ENCODE measurements at places on chromosomes 6 and 20.
A peak's percentile ranks its signal among the peaks of the same experiment; 100 is the strongest.

- DNase-seq = no peak
Observed at GRCh38 chr6:149259753-149260152, 57.8 kb upstream of the TAB2 start.

GRCh38 chr6:37251211-37251780, 6.3 kb upstream of the TBC1D22B start:
- DNase-seq = no peak

DNA sequence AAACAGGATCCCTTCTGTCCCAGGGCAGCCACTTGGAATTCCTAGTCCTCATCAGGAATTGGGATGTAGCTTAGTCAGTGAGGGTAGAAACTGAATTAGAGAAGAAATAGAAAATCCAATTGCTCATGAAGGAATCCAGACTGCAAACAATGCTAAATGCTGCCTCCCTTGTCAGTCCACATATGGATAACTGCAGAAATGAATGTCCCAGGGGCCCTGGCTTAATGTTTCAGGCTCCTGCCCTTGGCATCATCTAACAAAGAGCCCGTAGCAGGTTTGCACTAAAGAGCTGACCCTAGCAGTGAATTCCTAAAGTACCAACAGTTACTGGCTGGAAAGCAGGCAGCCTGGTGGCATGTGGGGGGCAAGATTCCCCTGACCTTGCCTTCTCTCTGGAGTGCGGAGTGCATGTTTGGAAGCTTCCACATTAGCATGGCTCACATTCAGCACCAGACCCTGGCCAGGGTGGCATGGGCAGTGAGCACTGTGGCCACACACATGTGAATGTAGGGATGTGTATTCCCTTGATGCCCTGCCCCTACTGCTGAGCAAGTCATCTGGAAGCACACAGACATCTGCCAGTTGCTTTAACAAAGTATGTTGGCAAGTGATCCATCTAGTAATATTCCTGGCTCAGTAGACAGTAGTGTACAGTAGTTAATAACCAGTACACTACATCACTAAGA, 394.5 kb downstream of the CDC5L start:
- DNase-seq = no peak

DNA sequence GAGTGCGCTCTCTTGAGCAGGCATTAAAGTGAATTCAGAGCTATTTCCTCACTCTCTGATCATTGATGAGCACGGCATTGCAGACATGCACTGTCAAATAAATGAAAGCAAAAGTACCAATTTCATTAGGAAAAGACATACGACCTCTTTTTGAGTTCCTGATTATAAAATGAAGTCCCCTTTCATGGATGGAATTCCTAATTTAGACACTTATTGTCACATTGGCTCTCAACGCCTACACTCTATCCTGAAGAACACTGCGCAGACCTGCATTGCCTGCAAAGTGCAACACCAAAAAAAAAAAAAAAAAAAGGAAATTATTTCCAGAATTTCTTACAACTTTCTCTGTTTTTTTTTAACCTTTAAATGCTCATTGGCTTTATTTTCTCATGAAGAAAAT, 1.6 kb downstream of the ADGRB3 start:
- no peak for DNase-seq

GRCh38 chr6:43582911-43583310, 6.9 kb downstream of the POLH start:
- no peak for DNase-seq

GRCh38 chr6:152503546-152503945, 133.6 kb downstream of the SYNE1 start:
- no peak for DNase-seq

- DNase-seq = no peak
Observed at GRCh38 chr6:24477070-24477469, 12.3 kb downstream of the GPLD1 start.

- no peak for DNase-seq
Observed at GRCh38 chr6:80959034-80959433, 793.4 kb downstream of the TENT5A start.

DNA sequence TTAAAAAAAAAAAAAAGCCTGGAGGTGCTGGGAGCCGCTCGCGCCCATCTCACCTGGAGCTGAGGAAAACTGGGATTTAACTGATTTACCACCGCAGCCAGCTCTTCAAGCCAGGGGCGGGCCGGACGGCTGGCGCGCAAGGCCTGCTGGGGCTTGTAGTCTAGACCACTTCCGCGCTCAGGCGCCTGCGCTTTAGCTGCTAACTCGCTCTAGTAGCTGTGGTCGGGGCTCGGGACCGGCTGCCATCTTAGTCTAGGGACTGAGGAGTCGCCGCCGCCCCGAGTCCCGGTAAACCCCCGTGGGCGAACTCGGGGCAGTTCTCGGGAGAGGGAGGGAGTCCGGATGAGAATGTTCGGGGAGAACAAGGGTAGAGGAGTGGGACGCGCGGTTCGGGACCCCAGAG, at the start of gene ITCH:
Gene ITCH, plus strand, starts transcription at position 212 of the 403 bp plus-strand sequence. CDS start 30,539 bp downstream, outside the sequence.
- peak; percentile 94 for DNase-seq

DNA sequence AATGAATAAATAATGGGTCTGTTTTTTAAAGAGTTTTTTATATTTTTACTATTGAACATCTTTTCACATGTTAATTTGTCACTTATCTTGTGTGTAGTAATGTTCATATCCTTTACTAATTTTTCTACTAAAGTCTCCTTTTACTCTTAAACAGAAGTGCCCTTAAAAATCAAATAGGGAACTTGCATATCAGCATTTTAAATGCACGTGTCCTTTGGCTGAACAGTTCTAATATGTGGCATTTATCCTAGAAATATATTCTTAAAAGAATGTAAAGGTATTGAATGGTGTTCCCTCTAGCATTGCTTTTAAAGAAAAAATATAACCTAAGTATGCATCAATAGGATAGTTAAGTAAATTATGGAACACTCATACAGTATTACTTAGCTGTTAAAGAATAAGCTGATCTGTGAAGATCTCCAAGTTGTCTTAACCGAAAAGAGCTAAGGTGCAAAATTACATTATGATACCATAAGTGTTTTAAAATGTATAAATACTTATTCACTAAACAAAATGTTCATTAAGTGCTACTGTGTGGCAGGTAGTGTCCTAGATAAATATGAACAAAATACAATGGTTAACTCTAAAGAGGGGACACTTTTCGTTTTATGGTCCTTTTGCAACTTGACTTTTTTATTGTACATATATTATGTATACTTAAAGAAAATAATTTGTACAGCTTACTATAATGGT, 631 bp upstream of the PGBD1 start:
- no peak for DNase-seq

DNA sequence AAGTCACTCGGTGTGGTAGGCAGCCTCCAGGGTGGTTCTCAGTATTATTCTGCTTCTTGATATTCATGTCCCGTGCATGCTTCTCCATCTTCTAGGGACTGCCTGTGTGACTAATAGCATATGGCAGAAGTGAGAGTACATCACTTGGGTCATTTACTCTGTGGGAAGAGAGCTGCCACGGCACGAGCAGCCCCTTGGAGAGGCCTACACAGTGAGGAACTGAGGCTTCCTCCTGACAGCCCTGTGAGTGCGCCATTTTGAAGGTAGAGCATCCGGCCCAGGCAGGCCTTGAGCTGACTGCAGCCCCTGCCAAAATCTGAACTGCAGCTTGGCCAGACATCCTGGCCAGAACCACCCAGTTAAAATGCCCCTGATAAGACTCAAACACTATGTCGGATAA, 17.3 kb upstream of the MCUR1 start:
- no peak for DNase-seq

- no peak for DNase-seq
Observed at GRCh38 chr20:39849171-39849570, 839.9 kb downstream of the MAFB start.

- DNase-seq = no peak
Observed at GRCh38 chr6:149033454-149033853, 284.1 kb upstream of the TAB2 start.

DNA sequence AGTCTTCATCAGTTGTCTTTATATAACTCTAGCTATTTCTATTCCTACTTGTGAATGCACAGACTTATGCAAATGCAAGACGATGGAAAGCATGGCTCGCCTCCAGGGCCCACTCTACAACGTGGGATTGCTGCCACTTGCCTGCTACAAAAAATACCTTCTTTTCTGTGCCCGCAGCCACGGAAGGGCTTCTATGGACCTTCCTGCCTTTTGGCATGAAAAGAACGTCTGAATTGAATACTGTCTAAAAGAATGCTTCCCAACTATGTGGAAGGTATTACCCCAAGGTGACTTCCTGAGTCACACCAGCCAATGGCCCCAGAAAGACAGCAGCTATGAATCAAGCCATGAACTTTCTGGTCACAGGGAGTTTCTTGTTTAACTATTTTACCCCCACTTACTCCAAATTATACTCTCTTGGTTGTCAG, 261.2 kb downstream of the HIVEP2 start:
- DNase-seq = no peak

DNA sequence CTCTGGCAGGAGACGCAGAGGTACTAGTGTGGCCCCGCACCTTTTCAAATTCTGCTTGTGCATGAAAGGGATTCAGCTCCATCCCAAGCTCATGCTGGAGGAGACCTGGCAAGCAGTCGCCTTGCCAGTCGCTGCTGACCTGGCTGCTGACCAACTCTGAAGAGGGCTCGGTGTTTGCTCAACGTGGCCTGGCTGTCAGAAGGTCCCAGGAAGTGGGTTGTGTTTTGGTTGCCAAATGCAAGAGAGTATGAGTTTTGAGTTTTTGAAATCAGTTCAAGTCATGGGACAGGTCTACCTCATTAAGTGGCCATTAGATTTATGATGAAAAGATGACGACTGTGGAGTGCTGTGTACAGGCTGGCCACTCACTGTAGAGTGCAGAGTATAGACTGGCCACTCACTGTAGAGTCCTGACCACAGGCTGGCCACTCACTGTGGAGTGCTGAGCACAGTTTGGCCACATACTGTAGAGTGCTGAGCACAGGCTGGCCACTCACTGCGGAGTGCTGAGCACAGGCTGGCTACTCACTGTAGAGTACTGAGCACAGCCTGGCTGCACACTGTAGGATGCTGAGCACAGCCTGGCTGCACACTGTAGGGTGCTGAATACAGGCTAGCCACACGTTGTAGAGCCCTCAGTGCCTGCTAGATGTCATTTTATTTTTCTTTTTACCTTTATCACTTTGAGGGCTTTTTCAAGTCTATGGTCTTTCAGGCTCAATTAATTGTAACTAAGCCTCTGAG, 193.9 kb downstream of the ZNF217 start:
- no peak for DNase-seq

DNA sequence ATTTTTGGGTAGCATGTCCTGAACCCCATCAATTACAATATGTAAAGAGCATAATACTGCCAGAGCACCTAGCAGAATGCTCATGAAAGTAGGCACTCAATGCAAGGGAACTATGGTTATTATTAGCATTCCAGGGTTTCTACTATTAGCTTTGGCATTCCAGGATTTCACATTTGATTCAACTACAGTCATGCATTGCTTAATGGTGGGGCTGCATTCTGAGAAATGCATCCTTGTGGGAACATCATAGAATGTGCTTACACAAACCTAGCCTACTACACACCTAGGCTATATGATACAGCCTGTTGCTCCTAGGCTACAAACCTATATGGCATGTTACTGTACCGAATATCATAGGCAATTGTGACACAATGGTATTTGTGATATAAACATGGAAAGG, 247.8 kb downstream of the CD83 start:
- DNase-seq = no peak

- DNase-seq = no peak
Observed at GRCh38 chr6:33064723-33065122, 8.7 kb downstream of the HLA-DPA1 start.

DNA sequence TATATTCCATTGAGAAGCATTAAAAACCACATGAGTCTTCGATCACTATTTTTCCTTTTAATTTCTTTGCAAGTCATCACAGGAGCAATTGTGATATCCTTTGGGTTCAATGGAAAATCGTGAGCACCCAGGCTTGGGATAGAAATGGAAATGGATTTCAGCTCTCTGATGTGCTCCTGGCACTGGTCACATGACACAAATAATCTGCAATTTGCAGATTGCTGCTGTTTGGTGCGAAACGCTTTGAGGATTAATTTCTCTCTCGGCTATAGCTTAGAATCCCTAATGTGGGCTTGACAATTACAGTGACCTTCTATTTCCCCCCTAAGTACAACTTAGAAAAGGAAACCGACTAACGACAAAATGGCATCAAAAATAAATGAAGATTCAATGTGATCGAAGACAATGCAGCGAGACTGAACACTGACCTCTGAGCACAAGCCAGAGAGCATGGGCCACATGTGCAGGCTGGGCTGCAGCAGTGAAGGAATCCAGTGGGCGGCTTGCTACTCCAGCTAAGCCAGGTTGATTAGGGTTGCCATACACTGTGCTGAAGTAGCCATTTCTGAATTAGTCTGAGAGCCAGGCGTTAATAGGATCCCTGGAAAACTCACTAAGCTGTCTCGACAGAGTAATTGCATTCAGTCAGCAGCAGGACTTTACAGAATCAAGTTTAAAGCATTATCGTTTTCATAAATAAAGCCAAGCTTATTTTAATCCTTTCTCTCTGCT, 301.8 kb upstream of the AGPAT4 start:
- DNase-seq = no peak

DNA sequence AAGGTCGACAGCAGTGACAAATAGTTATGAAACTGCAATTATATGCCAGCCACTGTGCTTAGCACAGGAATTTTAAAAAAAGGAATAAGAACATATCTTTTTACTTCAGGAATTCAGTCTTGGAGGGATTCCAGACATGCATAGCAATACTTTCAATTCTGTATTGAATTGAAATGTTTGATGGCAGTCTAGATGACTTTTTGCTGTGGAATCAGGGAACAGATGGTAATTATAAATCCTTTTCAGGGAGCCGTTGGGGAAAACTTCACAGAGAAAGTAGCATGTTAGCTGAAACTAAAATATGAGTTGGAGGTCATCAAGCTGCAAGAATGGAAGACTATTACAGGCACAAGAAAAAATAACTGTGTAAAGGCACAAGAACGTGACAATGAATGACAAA, 74.8 kb downstream of the IMPG1 start:
- DNase-seq = no peak

DNA sequence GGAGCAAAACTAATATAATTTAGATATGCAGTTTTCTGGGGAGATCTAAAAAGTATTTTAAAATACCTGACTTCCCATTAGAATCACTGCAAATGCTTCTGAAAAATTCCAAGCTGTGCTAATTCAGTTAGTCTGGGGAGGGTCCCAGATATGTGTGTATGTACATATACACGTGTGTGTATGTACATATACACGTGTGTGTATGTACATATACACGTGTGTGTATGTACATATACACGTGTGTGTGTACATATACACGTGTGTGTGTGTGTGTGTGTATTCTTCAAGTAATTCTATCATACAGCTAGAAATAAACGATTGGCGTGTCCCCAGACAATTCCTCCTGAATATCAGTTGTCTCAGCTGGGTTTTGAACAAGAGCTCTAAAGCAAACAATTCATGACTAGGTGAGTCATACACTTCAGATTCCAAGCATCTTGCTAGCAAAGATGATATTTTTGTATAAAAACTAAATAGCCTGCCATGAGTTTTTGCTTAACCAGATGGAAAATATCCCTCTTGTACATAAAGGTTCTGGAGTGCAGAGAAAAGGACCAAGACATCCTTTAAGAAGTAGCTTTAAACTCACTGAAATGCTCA, 58.2 kb downstream of the SPACA1 start:
- no peak for DNase-seq

Data from ACHN (cell line).